SK-N-DZ (cell line): ENCODE measurements at places on chromosomes 12 and 14.

- DNase-seq, result no peak
These were observed 61.3 kb downstream of the KTN1 start for GRCh38 chr14:55641290-55641689.

GRCh38 chr14:57502586-57503254, 9.1 kb upstream of the CCDC198 start:
- DNase-seq, result no peak

- no peak for DNase-seq
These were observed 6.8 kb upstream of the DCD start for GRCh38 chr12:54654926-54655325.

- DNase-seq, result no peak
These were observed 13.0 kb downstream of the ZFP36L1 start for GRCh38 chr14:68779761-68780323.

DNA sequence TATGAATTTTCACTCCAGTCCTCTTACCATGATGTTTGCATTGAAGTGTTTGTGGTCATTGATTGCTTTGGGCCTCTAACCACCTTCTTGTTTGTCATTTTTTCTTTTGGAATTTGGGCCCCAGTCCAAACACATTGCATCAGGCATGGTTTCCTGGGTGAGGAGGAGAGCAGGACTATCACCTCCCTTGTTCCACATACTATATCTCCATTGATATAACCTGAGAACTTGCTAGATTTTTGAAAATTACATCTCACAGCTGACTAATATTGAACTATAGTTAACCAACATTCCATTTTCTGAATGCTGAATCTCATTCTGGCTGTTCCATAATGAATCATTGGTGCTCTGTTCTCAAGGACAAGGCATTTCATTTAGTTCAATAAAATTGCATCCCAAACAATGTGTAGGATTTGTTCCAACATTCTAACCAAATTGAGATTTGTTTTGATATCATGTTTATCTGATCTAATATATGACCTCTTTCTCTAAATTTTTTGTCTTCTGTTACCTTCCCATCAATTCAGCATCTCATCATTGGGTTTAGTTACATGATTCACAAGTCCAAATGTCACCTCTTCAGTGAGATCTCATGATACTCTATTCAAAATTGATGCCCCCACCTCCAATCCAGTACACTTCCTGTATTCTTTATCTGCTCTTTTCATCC, 329.0 kb downstream of the ZFP36L1 start:
- DNase-seq, result no peak

DNA sequence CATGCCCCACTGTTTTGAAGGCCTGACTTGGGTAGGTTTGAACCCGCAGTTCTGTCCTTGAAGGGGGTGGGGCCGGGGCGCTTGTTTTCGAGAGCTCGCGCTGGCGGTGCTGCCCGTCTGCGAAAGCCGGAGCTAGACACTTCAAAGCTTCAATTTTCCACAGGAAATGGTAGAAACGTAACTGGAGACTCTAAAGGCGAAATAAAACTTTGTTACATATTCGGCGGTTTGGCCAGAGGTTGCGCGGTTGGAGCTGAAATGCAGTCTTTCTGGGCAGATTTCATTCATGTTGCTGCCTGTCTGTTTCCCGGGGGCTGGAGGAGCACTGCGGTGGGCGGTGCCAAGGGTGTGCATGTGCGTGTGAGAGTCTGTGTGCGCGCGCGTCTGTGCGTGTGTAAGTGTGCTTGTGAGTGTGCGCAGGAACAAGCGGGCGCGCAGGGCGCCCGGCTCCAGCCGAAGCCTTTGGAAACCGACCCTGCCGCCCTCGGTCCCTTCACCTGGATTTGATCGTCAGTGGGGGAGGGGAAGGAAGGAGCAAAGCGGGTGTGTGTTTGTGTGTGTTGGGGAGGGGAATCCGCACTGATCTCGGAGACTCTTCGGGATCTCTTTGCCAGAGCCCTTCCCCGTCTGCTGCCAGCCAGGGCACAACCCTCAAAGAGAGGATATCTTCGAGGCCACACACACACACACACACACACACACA, 227.7 kb upstream of the CRY1 start:
- no peak for DNase-seq

DNA sequence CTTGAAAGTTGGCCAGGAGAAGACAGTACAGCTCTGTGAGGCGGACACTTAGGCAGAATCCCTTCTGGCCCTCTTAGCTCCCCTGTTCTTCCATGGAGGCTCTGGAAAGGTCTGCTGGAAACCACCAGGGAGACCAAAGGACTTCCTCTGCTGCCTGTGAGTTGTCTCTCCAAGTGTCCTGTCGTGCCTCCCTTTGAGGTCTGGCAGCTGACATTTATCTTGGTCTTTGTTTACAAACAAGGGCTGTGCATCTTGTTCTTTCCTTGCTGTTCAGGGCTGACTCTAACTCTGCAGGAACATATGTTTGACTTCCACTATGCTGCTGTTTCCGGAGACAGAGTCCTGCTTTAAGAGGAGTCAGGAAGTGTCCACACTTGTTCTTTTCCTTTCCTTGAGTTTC, 159.9 kb upstream of the FRMD6 start:
- no peak for DNase-seq

DNA sequence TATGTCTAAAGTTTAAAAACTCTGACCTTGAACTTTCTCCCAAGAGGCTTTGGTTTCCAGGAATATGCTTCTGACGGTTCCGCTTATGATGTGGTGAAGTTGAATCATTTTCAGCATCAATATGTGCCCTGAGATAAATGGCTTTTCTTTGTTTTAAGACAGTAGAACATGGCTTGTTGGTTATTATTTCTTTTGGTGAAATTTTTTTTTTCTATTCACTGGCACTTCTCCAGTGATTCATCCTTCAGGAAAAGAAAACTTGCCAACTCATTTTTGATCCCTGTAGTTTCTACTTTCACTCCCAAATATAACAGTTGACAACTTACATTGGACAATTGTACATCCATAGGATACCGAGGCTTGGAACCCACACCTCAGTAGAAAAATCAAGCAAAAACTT, 1301.2 kb upstream of the FLRT2 start:
- no peak for DNase-seq

- DNase-seq, result peak; percentile 30
These were observed 118.0 kb upstream of the TMEM260 start for GRCh38 chr14:56461276-56462275.

GRCh38 chr14:99764222-99764706, 28.9 kb upstream of the EML1 start:
- DNase-seq, result no peak

GRCh38 chr12:18496156-18496555, 234.8 kb downstream of the PIK3C2G start:
- no peak for DNase-seq

DNA sequence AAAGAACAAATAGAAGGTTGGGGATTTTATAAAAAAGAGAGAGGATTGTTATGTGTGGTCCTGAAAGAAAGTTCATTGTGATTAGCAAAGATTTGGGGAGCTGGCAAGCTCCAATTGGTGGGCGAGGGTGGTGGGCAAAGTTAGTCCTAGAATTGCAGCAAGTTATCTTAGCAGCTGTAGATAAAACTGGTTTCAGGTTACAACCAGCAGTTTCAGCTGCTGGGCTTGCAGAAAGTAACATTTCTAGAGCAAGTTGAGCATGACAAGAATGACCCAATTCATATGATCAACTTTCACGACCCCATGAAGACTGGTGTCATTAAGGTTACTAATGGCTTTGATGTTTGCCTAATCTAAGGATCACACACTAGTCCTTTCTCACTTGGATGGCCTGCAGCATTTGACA, 177.9 kb upstream of the NUDT4 start:
- DNase-seq, result no peak
